Globus pallidus (tissue), 1 donor: ENCODE measurements at places on chromosomes 12 and 14.
A peak's percentile ranks its signal among the peaks of the same experiment; 100 is the strongest.

DNA sequence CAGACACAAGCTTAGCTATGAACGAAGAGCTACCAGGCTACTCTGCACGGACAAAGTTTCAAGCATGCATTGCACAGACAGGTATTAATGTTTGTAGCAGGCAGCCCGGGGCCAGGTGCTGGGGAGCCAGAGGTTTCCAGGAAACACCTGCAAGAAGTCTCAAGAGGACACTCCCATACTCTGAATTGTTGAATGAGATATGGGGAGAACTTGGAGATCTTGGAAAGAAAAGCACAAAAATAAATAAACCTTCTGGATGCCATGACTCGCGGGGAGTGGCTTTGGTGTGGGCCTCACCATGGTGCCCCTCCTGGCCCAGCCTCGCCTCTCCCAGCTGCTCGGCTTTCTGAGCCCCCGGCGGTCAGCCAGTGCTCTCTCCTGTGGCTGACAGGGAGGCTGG, 186.8 kb downstream of the TTC7B start:
- DNase-seq = no peak

DNA sequence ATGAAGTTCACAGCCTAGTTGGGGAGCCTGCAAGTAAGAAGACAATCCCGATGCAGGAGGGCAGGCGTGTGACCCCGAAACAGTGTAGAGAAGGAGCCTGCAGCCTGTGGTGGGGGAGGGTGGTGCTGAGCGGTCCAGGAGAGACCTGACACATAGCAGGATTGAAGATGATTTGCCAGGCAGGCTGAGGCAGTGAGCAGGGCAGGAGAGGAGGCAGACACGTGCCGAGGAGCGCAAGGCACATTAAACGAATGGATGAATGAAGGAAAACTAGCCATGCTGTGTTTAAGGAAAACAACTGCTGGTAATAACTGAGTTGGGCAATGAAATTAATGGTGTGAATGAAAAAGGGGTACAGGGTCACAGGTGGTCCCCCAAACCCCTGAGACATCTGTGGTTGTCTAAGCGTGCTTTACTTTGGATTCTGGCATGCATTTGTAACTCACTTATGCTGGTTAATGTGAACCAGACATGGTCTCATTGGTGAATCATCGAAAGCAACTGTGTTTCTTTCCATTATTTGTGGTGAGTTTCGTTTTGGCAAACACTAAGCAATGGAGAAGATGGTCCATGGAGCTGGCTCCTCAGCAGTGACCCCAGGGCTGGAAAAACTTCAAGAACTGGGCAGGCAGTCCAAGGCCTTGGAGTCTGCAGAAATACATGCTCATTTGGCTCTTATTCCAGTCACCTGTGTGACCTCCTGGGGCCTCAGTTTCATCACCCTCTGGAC, 96.9 kb upstream of the EVL start:
- no peak for DNase-seq

GRCh38 chr14:59465316-59466135, at the start of gene GPR135:
Gene GPR135 (minus strand): TSS chr14:59465380. CDS start chr14:59465226, 154 bp downstream.
- DNase-seq = peak; percentile 37

DNA sequence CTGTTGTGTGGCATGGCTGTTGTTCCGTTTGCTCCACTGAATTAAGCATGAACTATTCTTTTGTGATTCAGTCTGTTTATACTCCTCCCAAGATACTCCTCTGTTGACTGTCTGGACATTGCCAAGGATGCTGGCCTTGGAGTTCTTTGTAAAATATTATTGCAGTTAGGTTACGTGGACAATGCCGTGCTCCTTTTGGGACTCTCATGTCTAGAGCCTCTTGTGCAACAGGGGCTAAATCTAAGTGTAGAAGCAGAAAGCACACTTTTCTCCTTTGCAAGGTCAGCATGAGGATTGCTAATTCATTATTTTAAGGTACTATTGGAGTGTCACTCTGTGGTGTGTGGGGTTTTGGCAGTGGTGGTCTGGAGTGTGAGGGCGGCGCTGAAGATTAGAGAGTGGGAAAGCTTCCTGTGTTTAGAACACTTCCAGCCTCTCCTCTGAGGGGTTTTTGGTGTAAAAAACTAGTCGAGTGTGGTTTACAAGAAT, 125.4 kb downstream of the SAMD4A start:
- DNase-seq = no peak

GRCh38 chr12:6858799-6859198, 6.8 kb downstream of the USP5 start:
- DNase-seq = no peak

- no peak for DNase-seq
Measured at GRCh38 chr12:6697584-6698351, 2.8 kb downstream of the PIANP start.

GRCh38 chr12:10400829-10401228, 8.7 kb downstream of the KLRC4 start:
- no peak for DNase-seq

- no peak for DNase-seq
Measured at GRCh38 chr12:6542209-6543009, 8.1 kb downstream of the GAPDH start.

- DNase-seq = no peak
Measured at GRCh38 chr14:24463017-24463883, 20.7 kb upstream of the SDR39U1 start.

- peak; percentile 62 for DNase-seq
Measured at GRCh38 chr12:11650286-11651281, 1.1 kb downstream of the ETV6 start.

GRCh38 chr14:92108345-92109254, 2.2 kb upstream of the ATXN3 start:
- DNase-seq = no peak

DNA sequence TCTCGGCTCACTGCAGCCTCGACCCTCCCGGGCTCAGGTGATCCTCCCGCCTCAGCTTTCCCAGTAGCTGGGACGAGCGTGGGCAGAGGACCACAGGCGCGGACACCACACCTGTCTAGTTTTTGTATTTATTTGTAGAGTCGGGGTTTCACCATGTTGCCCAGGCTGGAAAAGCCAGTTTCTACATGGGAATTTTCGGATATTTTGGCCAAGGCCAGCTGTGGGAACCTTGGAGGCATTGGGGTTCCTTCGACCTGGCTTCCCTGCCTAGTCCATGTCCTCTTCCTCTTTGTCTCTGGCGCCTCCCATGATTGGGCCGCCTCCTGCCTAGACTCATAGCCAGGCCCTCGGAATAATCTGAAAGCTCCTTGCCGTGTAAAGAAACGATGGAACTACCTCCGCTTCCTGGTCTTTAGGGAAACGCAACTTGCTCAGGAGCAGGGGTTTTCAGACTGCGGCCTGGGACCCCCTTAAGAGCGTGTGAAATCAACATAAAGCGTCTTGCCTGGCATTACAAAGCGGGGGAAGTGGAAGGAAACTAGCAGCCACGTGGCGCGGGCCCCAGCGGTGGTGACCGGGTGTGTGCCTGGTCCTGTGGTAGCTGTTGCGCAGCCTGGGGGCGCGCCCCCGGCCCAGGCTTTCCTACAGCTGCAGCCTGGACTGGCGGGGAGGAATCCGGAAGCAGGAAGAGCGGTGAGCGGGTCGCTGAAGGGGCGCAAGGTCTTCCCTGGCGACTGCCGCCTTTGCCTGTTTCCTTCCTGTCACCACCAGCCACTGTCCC, 1.4 kb upstream of the HSP90AA1 start:
- DNase-seq = peak; percentile 60

DNA sequence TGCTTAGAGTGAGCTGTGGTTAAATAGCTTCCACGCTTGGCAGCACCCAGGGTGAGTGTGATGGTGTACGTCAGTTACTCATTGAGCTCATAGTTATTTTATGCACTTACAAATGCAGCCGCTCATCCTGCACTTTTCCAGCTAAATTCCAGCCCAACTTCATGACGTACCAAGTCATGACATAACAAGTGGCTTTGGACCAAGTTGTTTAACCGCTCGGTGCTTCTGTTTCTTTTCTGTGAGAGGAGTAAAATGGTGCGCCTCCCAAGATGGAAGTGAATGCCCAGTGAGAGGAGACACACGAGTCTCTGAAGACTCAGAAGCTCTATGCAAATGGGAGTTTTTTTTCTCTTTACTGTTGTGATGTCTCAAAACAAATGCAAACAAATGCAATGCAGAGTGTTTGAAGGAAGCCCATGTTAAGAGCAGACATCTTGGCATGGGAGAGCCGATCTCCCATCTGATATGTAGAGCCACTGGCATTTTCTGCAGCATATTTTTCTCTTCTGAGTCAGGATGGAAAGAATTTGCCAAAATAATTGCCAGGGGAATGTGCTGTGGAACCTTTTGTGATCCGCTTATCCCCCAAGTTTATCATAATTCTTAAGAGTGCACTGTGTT, 72.2 kb downstream of the FBXW8 start:
- DNase-seq = no peak

- DNase-seq = no peak
Measured at GRCh38 chr14:40847480-40847879, 759.2 kb upstream of the LRFN5 start.

DNA sequence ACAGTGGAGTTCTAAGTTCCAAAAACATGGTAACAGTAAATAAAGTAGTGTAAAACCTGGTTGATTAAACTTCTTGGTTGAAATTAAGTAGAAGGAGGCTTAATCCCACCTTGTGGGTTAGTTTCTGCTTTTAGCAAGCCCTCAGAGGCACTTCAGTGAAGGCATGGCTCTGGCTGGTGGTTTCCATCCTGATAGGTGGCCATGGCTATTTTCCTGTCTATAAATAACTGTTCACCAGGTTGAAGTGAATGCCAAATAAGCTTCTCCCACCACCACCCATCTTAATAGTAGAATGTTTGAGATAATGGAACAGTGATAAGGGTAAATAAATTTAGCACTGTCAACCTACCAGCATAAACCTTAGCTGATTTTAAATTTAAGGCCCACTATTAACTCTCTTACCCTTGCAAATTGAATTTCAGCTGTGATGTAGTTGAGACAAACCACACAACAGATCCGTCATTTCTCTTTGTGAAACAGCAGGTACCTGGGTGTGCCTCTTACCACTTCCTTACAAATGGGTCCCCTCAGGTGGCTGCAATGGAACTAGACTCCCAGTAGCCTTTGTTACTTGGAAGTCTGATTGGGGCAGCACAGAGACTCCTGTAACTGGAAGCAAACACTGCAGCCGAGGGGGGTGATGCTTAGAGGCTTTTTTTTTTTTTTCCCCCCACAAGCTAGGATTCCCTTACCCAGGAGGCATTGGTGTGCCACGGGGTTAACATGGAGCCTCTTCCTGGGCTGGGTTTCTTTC, 41.4 kb downstream of the DAAM1 start:
- no peak for DNase-seq

- no peak for DNase-seq
Measured at GRCh38 chr12:68350753-68351152, 18.6 kb upstream of the MDM1 start.

- no peak for DNase-seq
Measured at GRCh38 chr14:53608369-53608768, 348.3 kb downstream of the BMP4 start.

DNA sequence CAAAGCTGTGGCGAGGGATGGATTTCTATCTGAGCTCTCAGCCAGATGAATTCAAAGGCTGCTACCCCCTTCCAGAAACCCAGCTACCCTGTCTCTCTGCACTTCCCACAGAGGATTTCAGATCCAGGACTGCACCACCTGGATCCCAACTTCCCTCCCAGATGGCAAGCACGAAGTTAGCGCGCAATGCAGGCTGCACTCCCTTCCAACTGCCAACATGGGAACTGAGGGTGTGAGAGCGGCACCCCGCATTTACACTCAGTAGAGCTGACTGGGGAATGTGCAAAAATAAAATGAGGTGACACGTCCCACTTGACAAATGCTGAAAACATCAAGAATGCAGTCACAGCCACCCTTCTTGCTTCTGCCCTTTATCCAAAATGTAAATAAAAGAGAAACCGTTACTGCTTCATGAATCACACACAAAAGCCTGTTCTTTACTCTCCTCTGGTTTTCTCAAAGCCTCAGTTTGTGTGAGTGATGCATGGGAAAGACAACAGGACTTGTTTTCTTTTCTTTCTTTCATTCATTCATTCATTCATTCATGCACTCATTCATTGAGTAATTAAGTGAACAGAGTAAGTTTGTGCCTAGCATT, 85.7 kb downstream of the ITPK1 start:
- DNase-seq = no peak

- no peak for DNase-seq
Measured at GRCh38 chr14:103562179-103562428, 353 bp downstream of the BAG5 start.

DNA sequence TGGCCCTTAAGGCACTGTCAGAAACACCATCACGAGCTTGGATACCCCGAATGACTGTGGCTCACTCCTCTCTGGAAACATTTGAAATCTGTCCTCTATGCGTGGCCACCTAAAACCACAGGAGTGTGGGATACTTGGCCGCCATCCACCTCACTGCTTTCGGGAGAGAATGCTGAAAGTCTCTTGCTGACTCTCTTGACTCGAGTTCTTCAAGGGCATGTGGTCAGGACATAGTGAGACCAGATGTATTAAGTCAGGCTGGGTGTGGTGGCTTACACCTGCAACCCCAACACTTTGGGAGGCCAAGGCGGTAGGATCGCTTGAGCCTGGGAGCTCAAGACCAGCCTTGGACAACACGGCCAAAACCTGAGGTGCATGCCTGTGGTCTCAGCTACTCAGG, 174.7 kb upstream of the ALG10B start:
- no peak for DNase-seq

DNA sequence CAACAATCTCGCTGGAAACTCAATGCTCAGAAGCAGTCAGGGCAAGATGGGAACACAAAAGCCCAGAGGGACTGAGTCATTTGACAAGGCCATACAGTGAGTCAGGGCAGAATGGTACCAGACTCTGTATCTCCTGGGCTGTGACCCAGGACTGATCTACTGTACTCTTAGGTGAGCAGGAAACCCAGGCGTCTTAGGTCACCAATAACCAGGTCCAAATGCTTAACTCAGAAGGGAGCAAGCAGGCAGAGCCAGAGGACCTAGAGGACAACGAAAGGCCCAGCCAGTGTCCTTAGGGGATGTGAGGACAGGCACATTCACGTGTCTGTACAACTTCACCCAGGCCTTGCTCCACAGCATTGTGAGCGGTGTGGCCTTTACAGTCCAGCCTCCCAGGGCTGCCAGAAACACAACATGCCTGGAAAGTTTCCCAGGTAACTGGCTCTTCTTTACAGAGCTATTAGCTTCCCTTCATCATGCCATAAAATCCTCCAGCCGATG, 69.9 kb downstream of the ARL6IP4 start:
- DNase-seq = no peak

GRCh38 chr12:81339071-81339470, 261.2 kb downstream of the ACSS3 start:
- peak; percentile 29 for DNase-seq

GRCh38 chr14:49294621-49295148, 291.5 kb downstream of the RPS29 start:
- DNase-seq = no peak

DNA sequence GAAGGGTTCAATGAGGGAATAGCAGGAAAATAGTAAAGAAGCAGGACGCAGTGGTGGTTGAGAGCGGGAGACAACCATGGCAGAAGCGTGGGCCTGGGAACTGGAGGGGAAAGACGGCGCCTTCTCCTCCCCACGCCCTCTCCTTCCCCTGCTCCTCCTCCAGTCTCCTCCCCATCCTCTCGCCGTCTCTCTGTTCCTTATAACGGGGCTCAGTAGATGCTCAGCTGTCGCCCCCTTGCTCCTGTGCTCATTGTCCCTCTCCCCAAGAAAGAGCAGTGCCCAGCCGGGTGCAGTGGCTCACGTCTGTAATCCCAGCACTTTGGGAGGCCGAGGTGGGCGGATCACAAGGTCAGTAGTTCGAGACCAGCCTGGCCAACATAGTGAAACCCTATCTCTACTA, 142.0 kb downstream of the BCL11B start:
- DNase-seq = no peak

- no peak for DNase-seq
Measured at GRCh38 chr12:39892146-39892545, 213.7 kb downstream of the SLC2A13 start.
